ENCODE measurements at places on chromosomes 3 and 15.

- DNase-seq, result no peak
Observed at GRCh38 chr3:140614001-140614400, 63.9 kb upstream of the TRIM42 start.

DNA sequence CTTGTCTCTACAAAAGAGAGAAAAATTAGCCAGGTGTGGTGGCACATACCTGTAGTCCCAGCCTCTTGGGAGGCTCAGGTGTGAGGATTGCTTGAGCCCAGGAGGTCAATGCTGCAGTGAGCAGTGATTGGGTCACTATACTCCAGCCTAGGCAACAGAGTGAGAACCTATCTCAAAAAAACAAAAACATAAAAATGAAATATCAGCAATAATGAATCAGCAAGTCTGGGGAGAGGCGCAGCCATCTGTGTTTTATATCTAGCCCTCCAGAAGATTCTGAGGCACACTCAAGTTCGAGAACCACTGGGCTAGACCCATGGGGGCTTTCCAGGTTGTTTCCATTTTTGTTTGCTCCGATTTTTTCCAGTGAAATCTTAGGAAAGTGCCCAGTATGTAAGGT, 88.1 kb upstream of the BCL6 start:
- no peak for DNase-seq

GRCh38 chr3:126540342-126540849, 16.4 kb downstream of the CHST13 start:
- no peak for DNase-seq

- no peak for DNase-seq
Observed at GRCh38 chr15:90659481-90659880, 57.7 kb upstream of the BLM start.

DNA sequence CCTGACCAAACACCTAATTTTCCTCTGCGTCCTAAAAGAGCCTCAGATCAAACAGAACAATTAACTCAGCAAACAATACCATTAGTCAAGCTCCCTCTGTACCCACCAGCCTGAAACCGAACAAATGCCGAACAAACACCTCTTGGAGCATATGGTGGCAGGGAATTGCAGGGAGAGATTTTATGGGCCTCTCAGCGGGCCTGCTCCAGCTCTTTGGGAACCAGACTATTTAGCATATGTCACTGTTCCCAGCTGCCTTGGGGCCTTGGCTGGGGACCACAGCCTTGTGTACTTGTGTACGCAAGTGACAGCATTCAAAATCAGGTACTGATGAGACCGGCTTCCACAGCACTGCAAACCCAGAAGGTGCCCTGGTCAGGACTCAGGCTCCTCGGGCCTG, 388.8 kb upstream of the PPP2R3A start:
- no peak for DNase-seq

- no peak for DNase-seq
Observed at GRCh38 chr3:43243590-43244587, 42.5 kb upstream of the SNRK start.

Data from stimulated activated CD4-positive, alpha-beta T cell treated with anti-CD3 and anti-CD28 coated beads, Interleukin-15, amount 100 ng/mL, for 1 hour (primary cell).